ENCODE measurements at places on chromosomes 3 and 15.

DNA sequence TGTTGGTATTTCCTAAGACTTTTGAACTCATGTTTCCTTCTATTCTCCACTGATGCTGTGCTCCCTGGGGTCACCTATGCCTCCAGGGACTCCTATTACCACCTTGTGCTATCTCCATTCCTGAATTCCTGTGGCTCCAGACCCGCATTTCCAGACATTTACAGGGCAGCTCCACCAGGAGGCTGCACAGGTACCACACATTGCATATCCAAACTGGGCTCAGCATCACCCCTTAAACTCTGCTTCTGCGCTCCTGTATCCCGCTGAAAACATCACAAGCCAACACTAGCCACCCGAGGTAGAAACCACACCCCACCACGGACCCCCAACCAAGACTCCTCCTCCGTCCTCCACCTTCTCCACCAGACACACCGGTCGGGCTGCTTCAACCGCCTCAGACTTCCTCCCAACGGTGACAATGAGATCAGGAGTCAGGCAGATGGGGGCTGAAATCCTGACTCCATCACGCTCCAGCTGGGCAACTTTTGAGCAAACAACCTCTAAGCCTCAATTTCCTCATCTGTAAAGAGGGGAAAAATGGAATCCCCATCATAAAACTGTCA lies 10.4 kb downstream of the TNK2 start:
- DNase-seq = no peak

DNA sequence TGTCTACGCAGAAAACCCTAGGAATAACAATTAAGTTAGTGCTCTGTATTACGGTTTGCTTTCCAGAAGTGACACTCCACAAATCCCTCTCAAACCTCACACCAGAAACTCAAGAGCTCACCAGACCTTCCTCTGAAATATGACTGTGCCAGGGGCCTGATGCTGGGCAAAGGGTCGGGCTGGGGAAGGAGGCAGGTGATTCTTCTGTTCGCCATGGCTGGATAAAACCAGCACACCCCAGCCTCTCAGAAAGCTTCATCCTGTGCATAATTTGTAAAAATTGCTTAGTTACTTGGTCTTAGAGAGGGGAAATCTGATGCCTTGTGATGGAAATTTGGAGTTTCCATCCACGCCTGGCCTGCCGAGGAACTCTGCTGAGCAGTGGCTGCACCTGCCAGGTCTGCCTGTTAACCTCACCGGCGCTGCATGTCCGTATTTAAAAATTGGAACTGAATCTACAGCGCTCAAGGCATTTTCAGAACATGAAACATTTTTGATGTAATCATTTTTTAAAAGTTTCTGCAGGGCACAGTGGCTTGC lies 22.7 kb upstream of the ATP1B3 start:
- no peak for DNase-seq

- DNase-seq = no peak
These were observed 8.3 kb upstream of the CAMP start for GRCh38 chr3:48215019-48215418.

GRCh38 chr3:169552533-169552932 lies 111.0 kb downstream of the MECOM start:
- peak; percentile 64 for DNase-seq

DNA sequence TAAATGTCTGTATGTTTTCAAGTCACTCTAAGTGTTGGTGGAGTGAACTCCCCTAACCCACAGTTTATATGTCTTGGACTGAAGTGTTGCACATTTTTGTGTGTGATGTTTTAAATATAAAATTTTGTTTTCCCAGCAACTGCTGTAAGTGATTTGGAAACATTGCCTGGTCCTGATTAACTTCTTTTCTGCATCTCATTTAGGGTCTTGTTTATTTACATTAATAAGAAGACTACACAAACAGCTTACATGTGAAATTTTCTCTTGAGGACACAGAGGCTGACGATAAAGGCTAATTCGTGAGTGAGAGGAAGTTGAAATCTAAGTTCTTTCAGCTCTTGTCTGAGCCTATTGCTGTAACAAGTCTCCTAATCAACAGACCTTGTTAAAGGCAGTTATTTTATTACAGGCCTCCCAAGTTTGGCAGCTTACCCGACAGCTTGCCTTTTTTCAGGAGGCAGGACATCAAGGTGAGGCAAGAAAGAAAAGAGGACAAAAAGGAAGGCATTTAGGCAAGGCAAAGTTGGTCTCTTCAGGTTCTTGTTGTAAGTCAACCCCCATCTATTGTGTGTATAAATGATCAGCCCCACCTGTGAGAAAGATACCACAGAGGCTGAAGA lies 177.7 kb upstream of the NR2E3 start:
- no peak for DNase-seq

DNA sequence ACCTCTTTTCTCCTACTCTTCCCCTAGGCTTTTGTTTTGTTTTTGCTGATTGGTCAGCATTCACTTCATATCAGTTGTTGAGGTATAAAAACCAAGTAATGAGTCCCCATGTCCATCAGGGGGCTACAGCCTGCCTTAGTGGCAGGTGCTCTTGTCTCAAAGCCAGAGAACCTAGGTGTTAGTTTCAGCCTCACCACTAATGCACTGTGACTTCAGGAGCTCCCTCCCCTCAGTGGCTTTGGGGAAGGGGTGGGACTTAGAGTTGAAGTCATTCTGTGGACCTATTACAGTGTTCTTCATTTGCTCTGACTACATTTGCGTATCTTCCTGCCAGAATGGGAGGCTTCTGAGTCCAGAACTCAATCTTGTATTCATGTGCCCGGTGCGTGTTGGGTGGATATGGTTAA lies 41.6 kb downstream of the NR2C2 start:
- DNase-seq = peak; percentile 5

GRCh38 chr3:172125963-172126457 lies 86.6 kb downstream of the FNDC3B start:
- DNase-seq = no peak

GRCh38 chr3:49924683-49925082 lies 4.9 kb downstream of the MON1A start:
- peak; percentile 90 for DNase-seq

DNA sequence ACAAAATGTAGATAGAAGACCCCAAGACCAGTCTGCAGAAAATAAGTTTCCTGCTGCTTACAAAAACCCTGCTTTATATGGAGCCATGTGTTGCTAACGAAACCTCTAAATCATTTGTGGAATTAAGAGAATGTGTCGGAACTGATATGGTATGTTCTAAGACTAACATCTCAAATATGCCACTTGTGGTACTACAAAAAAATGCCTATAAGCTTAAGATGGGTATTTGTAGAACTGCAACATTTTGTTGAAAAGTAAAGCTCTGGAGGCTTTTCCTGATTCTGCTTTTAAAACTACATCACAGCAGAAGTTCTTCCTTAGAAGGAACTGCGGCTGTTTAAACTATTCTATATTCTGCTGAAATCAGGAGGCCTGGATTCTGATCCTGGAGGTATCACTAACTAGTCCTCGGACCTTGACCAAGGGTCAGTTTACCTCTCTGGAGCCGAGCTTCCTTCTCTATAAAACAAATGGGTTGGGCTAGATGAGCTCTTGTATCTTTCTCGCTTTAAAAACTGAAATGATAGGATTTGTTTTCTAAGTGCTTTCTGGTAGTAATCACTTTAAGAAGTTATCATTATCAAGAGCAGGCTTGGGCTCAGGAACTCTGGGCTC lies 74.9 kb downstream of the RAD18 start:
- no peak for DNase-seq

GRCh38 chr3:48879307-48879993 lies 19.2 kb downstream of the SLC25A20 start:
- no peak for DNase-seq

- DNase-seq = no peak
These were observed 5.4 kb downstream of the CORO2B start for GRCh38 chr15:68583936-68584755.

GRCh38 chr3:153150991-153151390 lies 11.0 kb upstream of the RAP2B start:
- DNase-seq = no peak

- DNase-seq = peak; percentile 100
These were observed 30.4 kb downstream of the SLC51A start for GRCh38 chr3:196246612-196247308.

DNA sequence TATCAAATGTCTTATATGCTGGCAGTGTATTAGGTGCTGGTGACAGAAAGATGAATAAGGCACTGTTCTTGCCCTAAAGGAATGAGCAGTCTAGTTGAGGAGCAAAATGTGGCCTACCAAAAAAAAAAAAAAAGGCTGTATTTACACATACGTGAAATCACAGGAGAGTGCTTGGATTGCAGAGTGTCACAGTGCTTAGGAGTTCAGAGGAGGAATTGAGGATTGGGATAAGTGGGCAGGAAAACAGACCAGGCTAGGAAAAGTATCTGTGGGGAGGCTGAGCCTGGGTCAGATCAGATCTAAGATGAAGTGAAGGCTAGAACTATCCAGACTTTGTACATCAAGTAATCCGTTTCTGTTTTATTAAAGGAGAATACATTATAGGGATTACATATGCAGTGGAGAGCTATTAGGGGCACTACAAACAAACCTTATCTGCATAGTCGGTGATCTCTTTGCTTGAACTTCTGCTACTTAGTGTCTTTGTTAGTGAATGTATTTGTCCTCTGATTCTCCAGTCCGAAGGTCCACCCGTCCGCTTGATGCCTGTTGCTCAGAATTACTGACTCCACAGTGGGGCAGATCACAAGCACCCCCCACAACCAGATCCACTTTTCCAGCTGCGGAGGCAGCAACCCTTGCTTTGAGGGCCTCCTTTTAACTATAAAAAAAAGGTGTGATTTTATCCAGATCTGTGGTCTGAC lies 80.0 kb downstream of the FNDC3B start:
- no peak for DNase-seq

- no peak for DNase-seq
These were observed 573.8 kb upstream of the NAALADL2 start for GRCh38 chr3:174285242-174285864.

DNA sequence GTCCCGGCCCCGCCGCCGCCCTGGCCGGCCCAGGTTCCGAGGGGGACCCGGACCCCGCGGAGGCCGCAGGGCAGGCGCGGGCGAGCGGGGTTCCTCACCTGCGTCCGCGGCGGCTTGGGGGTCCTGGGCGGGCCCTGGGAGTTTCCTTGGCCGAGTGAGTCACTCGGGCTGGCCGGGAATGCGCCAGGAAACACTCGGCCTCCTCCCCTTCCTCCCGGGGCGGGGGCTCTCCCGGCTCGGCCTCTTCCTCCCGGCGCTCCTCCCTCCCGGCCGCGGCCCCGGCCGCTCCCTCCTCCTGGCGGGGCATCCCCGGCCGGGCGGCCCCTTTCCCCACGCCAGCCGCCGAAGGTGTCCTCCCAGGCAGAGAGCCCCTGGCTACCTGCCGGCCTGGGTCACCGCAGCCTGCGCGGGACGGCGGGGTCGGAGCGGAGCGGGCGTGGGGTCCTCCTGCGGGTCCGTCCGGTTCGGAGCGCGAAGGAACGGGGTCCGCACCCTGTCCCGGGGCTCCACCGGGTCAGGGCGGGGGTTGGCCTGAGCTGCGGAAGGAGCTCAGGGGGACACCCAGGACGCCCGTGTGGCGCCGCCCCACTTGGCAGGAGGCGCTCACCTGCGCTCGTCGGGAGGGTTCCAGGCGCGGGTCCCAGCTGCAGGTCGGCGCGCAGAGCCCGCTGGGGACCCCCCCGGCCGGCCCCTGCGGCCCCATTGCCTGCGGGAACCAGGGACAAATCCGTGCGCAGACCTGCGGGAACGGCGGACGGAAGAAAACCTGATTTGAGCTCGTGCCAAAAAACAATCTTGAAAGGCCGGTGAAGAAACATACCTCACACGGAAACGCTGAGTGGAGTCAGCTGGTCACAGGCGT lies at the start of gene CYFIP1:
Gene CYFIP1, minus strand, starts transcription at position 180 of the 862 bp plus-strand sequence. CDS start 33,083 bp downstream, outside the sequence.
- DNase-seq = peak; percentile 86

- no peak for DNase-seq
These were observed 9.8 kb downstream of the VILL start for GRCh38 chr3:38000242-38000916.

- DNase-seq = no peak
These were observed 591 bp upstream of the SLC25A20 start for GRCh38 chr3:48899273-48899672.

- peak; percentile 84 for DNase-seq
These were observed 64.4 kb upstream of the TPM1 start for GRCh38 chr15:62977952-62978811.

DNA sequence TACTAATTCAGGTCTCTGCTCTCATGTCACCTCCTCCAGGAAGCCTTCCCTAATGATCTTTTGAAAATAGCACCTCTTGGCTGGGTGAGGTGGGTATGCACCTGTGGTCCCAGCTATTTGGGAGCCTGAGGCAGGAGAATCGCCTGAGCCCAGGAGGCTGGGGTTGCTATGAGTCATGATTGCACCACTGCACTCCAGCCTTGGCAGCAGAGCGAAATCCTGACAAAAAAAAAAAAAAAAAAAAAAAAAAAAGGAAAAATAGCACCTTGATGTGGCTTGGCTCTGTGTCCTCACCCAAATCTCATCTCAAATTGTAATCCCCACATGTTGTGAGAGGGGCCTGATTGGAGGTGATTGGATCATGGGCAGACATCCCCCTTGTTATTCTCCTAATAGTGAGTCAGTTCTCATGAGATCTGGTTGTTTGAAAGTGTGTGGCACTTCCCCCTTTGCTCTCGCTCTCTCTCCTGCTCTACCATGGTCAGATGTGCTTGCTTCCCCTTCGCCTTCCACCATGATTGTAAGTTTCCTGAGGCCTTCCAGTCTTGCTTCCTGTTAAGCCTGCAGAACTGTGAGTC lies 11.2 kb upstream of the RNU6-1 start:
- peak; percentile 63 for DNase-seq

GRCh38 chr3:197297002-197297401 lies 1.4 kb downstream of the DLG1 start:
- peak; percentile 35 for DNase-seq

GRCh38 chr3:7854266-7854665 lies 647.4 kb upstream of the LMCD1 start:
- no peak for DNase-seq

DNA sequence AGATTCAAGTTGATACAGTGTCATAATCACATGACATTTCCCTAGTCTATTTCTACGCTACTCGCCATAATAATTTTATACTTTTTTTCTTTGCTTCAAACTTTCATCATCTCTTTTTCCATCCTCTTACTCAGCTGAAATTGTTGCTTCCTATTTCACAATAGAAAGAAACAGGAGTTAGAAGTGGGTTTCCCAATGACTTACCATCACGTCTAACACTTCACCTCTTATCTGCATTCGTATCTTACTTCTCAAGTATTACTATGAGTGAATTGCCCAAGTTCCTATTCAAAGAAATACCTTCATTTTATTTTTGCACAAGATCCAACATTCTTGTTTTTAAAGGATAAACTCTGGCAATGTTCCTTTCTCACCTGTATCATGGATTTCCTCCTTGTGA lies 1539.9 kb downstream of the SI start:
- DNase-seq = no peak

DNA sequence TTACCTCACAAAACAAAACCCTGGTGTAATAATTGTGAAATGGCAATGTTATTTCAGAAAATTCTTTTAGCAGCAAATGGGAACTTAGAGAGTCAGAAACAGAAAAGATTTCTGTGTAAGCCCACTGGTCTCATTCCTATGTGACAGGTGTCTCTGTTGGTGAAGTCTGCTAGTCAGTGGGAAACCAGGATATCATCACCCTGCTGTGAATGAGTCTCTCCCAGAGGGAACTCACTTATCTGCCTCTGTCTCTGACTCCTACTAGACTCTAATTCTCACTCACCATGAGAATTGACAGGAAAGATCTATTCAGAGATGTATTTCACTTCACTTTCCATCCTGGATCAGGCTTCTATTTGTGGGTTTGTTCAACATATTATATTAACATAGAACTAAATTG lies 266.0 kb downstream of the EPHA3 start:
- DNase-seq = no peak

Measured in HT1080 (cell line).